Activated CD8-positive, alpha-beta memory T cell treated with anti-CD3 and anti-CD28 coated beads for 48 hours (primary cell): ENCODE measurements at places on chromosomes 11 and 22.

- no peak for DNase-seq
Measured at GRCh38 chr11:121864660-121865059, 251.4 kb downstream of the BLID start.

DNA sequence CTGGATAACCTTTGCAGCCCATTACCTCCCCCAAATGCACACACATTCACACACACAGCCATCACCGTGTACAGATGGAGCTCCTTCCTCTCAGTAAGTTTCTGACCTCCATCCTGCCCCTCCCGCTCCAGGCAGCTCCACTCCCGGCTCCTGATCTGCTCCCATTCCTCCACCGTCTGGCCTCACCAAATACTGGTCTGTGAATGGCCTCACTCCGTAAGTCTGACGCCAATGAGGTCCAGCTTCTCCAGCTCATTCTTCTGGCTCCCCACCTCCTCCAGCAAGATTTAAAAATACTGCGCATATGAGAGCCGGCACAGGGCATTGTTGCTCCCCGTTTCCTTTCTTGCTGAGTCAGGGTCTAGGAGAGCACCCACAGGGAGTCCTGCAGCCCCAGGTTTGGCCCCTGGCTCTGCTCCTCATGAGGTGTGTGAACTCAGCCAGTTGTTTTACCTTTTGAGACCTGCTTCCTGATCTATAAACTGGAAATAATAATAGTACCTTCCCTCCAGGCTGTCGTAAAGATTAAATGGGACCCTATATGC lies 14.0 kb upstream of the TUB start:
- DNase-seq: no peak

DNA sequence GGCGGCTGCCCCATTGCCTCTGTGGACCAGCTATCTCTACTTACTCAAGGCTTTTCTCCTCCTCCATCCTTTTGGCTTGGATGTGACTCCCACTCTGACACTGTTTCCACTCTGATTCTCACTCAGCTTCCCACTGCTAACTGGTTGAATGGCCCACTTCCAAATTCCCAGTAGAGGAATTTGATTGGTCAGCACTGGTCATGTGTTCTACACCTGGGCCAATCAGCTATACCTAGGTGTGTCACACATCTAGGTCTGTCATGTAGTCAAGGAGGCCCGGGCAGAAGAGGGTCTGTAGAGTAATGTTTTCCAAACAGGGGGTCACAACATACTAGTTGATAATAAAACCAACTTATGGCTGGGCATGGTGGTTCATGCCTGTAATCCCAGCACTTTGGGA lies 53.3 kb downstream of the TPBGL start:
- DNase-seq: no peak

DNA sequence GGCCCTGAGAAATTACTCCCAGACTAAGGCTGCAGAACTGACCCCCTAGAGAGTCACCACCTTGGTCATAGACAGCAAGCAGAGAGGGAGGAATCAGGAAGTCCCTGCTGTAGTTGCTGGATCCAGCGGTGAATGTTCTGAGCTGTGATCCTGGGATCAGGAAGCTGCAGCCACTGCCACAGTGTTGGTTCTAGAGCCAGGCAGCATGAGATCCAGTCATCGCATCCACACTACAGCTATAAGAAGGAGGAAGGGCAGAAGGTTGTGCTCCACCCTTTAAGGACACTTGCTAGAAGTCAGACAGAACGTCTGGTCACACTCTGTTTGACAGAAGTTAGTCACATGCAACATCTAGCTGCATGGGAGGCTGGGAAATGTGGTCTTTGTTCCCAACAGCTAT lies 104.7 kb upstream of the OR4B1 start:
- DNase-seq: no peak

DNA sequence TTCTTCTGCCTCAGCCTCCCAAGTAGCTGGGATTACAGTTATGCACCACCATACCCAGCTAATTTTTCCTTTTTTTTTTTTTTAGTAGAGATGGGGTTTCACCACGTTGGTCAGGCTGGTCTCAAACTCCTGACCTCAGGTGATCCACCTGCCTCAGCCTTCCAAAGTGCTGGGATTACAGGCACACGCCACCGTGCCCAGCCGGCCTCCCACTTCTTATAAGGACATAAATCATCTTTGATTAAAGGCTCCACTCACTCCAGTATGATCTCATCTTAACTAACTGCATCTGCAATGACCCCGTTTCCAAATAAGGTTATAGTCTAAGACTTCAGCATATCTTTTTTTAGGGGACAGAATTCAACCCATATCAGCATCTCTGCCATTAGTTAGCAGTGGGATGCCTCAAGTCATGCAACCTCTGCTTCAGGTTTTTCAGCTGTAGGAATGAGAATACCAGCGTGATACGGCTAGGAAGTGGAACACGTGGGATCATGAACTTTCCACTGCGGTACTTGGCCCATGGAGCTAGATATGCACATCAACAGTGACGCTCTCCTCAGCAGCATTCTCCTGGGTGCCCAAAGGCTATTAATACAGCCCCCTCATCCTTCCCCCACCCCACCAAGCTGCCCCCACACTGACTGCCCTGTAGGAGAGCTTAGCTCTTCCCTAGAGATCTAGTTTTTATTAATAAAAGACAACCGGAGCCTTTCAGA lies 41.4 kb downstream of the MCHR1 start:
- DNase-seq: no peak

DNA sequence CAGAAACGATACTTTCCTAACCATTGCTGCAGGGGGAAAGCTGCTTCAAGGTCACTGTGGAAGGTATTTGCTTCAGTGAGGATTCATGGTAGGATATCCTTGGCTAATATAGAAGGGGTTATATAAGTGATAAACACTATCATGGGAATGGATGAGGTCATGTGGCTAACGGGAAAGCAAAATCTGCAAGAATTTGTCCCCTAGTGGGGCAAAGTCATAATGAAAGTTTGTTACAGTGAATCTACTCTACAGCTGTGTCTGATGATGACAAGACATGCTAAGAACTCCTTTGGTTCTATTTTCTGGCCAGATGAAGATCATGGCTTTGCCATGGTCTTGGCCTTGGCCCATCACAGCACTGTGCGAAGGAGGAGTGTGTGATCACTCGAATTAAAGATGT lies 13.8 kb downstream of the MMP20 start:
- DNase-seq: no peak

GRCh38 chr22:49324527-49325491 lies 502.9 kb downstream of the BRD1 start:
- no peak for DNase-seq

- DNase-seq: no peak
Measured at GRCh38 chr11:102457865-102458264, 5.3 kb upstream of the TMEM123 start.

DNA sequence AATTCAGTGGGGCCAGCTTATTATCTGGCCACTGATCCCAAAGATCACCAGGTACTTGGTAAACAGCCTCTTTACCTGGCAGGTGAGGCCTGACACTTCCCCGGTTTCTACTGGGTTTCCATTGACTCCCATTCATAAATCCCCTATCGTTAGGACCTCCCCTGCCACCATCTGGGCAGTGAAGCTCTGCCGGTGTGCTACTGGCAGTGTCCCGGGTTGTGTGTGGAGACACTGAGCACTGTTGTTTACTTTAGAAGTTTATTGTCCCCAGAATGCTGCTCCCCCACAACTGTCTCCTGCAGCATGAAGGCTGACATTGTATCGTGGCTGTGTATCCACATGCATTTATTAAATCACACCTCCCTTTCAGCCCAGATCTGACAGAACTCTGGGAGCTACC lies 142.7 kb downstream of the WNT7B start:
- DNase-seq: no peak
